ENCODE measurements at places on chromosomes 6 and 20. TPM values are rescaled to one million over a fixed set of nuclear protein-coding genes. Genes with fewer than 3 reads are reported as not detected.

- no peak for DNase-seq
- no peaks in the 10 kb centered on the region for H3K27me3 ChIP-seq
- H3K36me3 ChIP-seq = no peaks in the 10 kb centered on the region
- H3K27ac ChIP-seq = peak overlapping the region; percentile 40
- H3K4me1 ChIP-seq = peaks cover 24% of the 10 kb centered on the region
Observed at GRCh38 chr20:36572701-36573102, 695 bp upstream of the TGIF2 start.

IRF4 gene
- not detected for total RNA-seq

DNA sequence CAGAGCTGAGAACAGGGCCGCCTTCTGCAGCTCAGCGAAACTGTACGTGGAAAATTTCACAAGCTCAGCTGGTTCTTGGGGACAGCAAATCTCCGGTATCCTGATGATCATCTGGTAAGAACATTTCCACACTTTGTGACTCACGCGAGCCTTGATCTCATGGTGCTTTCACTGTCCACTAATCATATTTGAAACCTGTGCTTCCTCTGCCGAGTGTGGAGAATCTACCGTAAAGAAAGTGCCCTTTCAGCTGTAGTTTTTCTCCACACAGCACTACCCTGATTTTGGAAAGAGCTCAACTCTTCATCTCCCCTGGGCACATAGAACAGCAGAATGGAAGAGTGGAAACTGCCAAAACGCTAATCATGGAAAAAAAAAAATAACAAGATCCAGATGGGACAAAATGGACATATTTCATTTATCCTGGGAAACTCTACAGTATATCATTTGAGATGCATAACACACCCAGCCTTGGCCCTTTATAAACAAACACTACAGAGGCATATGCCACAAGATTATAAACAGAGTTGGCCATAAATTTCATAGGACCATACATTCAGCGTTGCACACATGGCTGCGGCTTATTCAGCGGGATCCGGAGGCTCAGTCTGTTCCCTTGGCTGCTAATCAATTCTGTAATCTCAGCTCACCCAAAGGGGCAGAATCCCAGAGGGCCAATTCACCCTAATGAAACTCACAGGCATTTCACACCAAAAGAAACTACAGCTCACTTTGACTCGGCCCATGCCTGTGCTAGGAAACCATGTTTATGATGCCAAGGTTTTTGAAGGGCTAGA, 434.5 kb downstream of the HDGFL1 start:
- H3K4me3 ChIP-seq = no peak overlapping the region
- no peaks in the 10 kb centered on the region for H3K36me3 ChIP-seq
- H3K4me1 ChIP-seq = no peaks in the 10 kb centered on the region
- no peak overlapping the region for H3K27ac ChIP-seq
- no peak for DNase-seq
- H3K27me3 ChIP-seq = no peaks in the 10 kb centered on the region

- H3K4me3 ChIP-seq = no peak overlapping the region
- no peak overlapping the region for H3K27ac ChIP-seq
- H3K36me3 ChIP-seq = peaks cover 2% of the 10 kb centered on the region
Observed at GRCh38 chr6:151317103-151317994, 74.0 kb downstream of the ZBTB2 start.

B3GAT2 gene
- not detected for total RNA-seq

GRCh38 chr6:11538052-11538818, 686 bp downstream of the TMEM170B start:
- no peak overlapping the region for H3K27ac ChIP-seq
- peak; percentile 29 for DNase-seq
- H3K4me3 ChIP-seq = peak overlapping the region; percentile 77
- no peaks in the 10 kb centered on the region for H3K27me3 ChIP-seq

GRCh38 chr6:170393807-170394399, 87.3 kb downstream of the FAM120B start:
- peaks cover 3% of the 10 kb centered on the region for H3K4me1 ChIP-seq
- H3K36me3 ChIP-seq = peaks cover 9% of the 10 kb centered on the region
- no peak overlapping the region for H3K4me3 ChIP-seq
- no peak for DNase-seq
- no peak overlapping the region for H3K27ac ChIP-seq

GRCh38 chr20:40633123-40633850, 55.7 kb downstream of the MAFB start:
- H3K27ac ChIP-seq = no peak overlapping the region
- DNase-seq = no peak
- peaks cover 4% of the 10 kb centered on the region for H3K27me3 ChIP-seq

GRCh38 chr6:141394565-141395051, 738.1 kb upstream of the GJE1 start:
- H3K4me1 ChIP-seq = no peaks in the 10 kb centered on the region
- H3K4me3 ChIP-seq = no peak overlapping the region
- no peak overlapping the region for H3K27ac ChIP-seq
- no peaks in the 10 kb centered on the region for H3K36me3 ChIP-seq
- H3K27me3 ChIP-seq = no peaks in the 10 kb centered on the region
- no peak for DNase-seq

- H3K4me3 ChIP-seq = no peak overlapping the region
- DNase-seq = no peak
- no peaks in the 10 kb centered on the region for H3K36me3 ChIP-seq
- H3K27me3 ChIP-seq = peaks cover 6% of the 10 kb centered on the region
- H3K27ac ChIP-seq = no peak overlapping the region
- H3K4me1 ChIP-seq = no peaks in the 10 kb centered on the region
Observed at GRCh38 chr20:31916708-31917107, 35.1 kb downstream of the PDRG1 start.

CLPSL1 gene
- total RNA-seq = not detected

- H3K4me3 ChIP-seq = no peak overlapping the region
- no peak overlapping the region for H3K27ac ChIP-seq
- H3K36me3 ChIP-seq = no peaks in the 10 kb centered on the region
Observed at GRCh38 chr6:105968603-105969333, 117.4 kb upstream of the PRDM1 start.

DNA sequence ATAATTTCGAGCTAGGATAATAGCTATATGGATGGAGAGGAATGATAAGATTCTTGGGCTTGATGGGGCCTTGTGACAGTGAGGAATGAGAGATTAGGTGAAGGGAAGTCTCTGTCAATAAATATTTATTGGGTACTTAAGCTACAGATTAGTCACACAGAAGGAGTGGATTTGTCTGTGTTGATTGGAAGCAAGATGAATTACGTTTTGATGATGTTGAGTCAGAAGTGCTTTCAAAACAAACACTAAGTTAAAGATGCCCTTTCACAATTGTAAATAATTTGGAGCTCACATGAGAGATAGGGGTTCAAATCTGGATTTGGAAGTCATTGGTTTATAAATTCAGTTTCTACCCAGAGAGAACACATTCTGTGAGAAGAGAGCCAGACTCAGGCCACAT, 834.2 kb downstream of the KIF16B start:
- no peaks in the 10 kb centered on the region for H3K4me1 ChIP-seq
- no peak for DNase-seq
- H3K27me3 ChIP-seq = no peaks in the 10 kb centered on the region
- H3K4me3 ChIP-seq = no peak overlapping the region

ZC3H12D gene
- total RNA-seq = not detected

LYRM4 gene
- total RNA-seq = 39.7 TPM

EPB41L2 gene
- 84.8 TPM for total RNA-seq

TXLNB gene
- 0.18 TPM for total RNA-seq

- H3K27ac ChIP-seq = no peak overlapping the region
- no peak overlapping the region for H3K4me3 ChIP-seq
- H3K27me3 ChIP-seq = no peaks in the 10 kb centered on the region
- peak; percentile 50 for DNase-seq
- peaks cover 10% of the 10 kb centered on the region for H3K4me1 ChIP-seq
- no peaks in the 10 kb centered on the region for H3K36me3 ChIP-seq
Observed at GRCh38 chr20:7939663-7940062, 595 bp downstream of the HAO1 start.

DNA sequence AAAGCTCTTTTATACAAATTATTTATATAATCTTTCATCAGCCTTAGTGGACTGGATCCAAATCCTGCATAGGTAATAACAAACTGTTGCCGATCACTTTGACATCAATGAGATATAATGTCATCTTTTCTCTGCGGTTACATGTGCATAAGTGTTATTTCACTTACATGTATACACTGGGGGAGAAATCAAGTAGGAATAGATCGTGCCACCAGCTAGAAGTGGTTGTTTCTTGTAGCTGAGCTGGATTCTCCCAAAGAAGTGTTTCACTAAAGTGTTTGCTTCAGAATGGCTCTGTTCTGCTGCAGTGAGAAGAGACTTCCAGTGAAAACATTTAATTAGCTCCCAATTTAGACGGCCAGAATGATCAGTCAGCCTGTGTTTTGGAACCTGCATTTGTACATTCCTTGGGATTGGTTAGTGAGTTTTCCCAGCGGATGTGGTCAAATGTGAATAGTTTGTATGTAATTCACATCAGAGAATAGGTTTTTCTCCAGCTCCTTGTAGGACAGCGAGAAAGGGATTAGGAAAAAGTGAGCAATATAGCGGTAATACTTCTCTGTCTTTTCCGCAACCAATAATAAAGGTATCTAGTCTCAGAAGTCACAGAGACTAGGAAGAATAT, 163.1 kb upstream of the CCN2 start:
- H3K27me3 ChIP-seq = no peaks in the 10 kb centered on the region
- H3K27ac ChIP-seq = no peak overlapping the region
- peaks cover 12% of the 10 kb centered on the region for H3K4me1 ChIP-seq
- no peaks in the 10 kb centered on the region for H3K36me3 ChIP-seq
- DNase-seq = no peak
- H3K4me3 ChIP-seq = no peak overlapping the region
